HCT116 (cell line): ENCODE measurements at places on chromosomes 4 and X.

- no peak for DNase-seq
Measured at GRCh38 chrX:1351981-1352714, 15.6 kb downstream of the IL3RA start.

DNA sequence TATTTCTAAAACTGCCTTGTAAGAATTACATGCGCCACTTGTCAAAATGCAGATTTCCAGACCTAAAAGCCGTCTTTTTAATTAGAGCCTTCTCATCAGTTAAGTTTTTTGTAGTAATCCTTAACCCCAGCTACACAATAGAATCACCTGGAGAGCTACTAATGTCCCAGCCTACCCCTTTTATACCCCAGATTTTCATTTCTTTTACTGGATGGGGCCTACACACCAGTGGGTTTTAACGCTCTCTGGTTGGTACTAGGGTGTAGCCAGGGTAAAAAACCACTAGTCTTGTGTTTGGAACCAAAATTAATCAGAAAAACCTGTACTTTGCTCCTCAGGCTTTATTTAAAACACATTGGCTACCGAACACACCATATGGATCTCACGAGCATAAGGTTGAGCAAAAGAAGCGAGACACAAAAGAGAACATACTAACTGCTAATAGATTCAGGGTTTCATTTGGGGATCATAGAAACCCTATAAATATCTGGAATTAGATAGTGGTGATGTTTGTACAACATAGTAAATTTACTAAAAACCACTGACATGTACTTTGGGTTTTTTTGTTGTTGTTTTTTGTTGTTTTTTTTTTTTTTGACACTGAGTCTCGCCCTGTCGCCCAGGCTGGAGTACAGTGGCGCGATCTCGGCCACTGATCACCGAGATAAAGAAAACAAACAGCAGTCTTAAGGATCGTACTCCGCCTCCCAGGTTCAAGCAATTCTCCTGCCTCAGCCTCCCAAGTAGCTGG, 30.6 kb downstream of the BBS12 start:
- DNase-seq = no peak

- no peak for DNase-seq
Measured at GRCh38 chr4:105248613-105249012, 101.9 kb downstream of the TET2 start.

DNA sequence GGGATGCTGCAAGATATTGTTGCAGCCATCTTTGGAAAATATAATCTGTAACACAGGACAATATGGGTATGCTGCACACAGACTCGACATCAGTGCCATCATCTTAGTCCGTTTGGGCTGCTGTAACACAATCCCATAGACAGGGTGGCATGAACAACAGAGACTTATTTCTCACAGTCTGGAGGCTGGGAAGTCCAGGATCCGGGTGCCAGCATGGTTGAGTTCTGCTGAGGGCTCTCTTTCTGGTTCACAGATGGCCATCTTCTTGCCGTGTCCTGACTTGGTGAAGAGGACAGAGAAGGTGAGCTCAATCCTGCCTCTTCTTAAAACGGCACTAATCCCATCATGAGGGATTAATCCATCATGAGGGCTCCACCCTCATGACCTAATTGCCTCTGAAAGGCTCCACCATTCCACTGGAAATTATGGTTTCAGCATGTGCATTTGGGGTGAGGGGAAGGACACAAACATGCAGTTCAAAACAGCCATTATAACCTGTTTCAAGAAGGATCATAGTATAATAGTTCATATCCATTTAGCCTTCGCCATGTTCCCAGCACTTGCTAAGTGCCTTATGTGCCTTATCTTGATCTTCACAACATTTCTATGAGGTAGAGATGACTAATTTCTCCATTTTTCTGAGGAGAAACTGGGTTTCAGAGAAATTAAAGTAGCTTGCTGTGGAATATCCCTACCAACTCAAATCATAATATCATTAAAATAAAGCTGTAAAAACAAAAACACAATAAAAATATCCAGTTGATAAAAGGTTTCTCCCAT, 27.9 kb upstream of the SPP1 start:
- DNase-seq = no peak

DNA sequence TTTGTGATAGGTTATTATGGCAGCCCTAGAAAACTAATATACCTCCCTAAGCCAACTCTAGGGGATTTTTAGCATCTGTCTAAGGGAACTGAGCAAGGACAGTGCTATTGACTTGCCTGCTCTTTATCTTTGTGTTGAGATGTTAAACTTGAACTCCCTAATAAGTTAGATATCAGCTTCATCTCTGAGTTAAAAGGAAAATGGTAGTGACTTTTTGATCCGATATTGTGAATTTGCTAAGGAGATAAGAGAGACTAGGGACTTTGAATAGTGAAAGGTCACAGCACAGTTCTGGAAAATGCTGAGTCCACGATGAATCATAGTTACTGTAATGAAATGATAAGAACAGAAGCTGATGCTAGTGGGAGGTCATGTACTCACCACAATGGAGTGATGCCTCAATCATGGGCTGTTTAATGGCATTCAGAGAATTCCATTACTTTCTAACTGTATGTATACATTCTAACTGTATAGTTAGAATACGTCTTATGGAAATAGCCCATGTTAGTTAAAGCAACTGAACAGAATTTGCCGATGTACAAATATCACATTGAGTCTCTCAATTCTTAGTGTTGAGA, 147.2 kb downstream of the GLRA3 start:
- no peak for DNase-seq

DNA sequence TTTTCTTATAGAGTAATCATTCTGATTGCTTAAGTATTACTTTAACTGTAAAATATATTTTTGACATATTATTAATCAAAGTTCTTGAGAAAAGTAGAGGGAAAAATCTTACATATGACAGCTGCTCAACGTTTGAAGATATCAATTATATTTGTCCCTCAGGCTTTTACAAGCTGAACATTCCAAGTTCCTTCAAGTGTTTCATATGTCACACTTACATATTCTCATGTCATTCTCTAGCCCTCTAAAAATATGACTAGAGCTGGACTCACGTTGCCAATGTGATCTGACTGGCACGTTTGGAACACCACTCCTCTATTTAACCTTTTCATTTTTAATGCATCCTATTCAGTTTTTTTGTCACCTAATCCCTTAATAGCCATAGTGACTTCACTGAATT, 492.9 kb downstream of the PCDH18 start:
- no peak for DNase-seq

DNA sequence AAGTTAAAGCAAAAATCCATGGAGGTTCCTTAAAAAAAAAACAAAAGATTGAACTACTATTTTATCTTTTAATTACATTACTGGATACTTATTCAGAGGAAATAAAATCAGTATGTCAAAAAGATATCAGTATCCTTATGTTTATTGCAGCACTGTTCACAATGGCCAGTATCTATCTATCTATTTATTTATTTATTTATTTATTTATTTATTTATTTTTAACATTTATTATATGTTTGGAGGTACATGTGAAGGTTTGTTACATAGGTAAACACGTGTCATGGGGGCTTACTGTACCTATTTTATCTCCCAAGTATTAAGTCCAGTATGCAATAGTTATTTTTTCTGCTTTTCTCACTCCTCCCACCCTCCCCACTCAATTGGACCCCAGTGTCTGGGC, 881.1 kb upstream of the POU3F4 start:
- no peak for DNase-seq

GRCh38 chr4:95627024-95627605, 78.3 kb upstream of the UNC5C start:
- DNase-seq = no peak

- DNase-seq = no peak
Measured at GRCh38 chr4:80931631-80932081, 98.9 kb upstream of the BMP3 start.

DNA sequence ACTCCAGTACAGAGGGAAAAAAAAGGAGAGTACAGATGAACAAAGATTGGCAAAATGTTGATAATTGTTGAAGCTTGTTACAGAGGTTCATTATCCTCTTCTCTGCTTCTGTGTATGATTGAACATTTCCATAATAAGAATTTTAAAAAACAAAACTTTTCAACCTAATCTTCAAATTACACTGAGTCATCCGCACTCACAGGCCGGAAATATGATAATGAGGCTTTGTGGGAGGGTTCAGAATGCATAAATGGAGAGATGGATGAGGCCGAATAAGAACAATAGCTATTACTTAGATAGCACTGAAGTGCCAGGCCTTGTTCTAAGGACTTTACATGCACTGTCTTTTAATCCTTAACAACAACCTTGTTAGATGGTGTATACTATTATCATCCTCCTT, 4.6 kb upstream of the ERCC6L start:
- no peak for DNase-seq

GRCh38 chrX:85004255-85004654, 578 bp downstream of the APOOL start:
- no peak for DNase-seq

GRCh38 chr4:21517126-21517859, 431.3 kb downstream of the KCNIP4 start:
- no peak for DNase-seq

DNA sequence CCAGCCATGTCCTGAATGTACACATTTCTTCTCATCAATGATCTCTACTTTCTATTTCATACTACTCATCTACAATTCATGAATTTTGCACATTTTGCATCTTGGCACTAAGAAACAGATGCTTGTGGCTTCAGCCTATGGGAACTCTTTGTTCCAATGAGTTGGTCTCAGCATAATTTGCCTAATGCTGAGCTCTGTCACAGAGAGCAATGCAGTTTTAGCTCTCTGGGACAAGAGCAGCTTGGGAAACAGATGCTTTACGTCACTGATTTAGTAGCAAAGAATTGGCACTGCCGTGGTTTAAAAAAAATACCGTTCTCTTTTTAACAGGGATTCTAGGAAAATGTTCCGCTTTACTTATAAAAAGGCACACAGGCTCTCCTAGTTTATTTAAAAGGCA, 162.4 kb downstream of the WDFY3 start:
- no peak for DNase-seq
